ENCODE measurements at places on chromosomes 5 and 9.

DNA sequence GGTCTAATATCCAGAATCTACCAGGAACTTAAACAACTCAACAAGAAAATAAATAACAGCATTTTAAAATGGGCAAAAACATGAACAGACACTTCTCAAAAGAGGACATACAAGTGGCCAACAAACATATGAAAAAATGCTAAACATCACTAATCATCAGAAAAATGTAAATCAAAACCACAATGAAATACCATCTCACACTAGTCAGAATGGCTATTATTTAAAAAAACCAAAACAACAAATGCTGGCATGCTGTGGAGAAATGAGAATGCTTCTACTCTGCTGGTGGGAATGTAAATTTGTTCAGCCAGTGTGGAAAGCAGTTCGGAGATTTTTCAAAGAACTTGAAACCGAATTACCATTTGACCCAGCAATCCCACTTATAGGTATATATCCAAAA is 63.1 kb downstream of the ADAMTS6 start:
- no peak for DNase-seq

DNA sequence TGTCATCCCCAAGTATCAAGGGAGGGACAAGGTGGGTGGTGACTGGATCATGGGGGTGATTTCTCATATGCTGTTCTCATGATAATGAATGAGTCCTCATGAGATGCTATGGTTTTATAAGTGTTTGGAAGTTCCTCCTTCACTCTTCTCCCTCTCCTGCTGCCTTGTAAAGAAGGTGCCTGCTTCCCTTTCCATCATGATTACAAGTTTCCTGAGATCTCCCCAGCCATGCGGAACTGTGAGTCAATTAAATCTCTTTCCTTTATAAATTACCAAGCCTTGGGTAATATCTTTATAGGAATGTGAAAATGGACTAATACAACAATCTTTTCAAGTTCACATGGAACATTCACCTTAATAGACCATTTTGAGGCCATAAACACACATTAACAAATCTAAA is 21.5 kb upstream of the DOCK2 start:
- no peak for DNase-seq

- DNase-seq: no peak
Observed at GRCh38 chr9:103397868-103398600, 402.9 kb downstream of the CYLC2 start.

DNA sequence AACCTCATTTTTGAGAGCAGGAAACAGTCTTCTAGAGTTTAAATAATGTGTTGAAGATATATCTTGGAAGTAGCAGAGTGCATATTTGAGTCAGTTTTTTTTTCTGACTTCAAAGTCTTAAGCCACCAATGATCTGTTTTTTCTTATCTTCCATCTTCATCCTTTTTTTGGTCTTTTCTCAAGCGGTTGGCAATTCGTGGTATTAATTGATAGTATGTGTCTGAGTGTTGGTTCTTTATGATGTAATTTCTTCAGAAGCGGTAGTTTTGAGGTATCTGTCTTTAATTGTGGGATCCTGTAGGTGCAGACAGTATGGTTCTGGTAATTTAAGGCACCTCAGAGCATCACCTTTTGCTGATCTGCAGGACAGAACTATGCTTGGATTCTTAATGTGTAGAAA is 3.9 kb downstream of the CSNK1G3 start:
- DNase-seq: no peak

GRCh38 chr5:137706841-137707240 is 29.0 kb downstream of the KLHL3 start:
- DNase-seq: no peak

DNA sequence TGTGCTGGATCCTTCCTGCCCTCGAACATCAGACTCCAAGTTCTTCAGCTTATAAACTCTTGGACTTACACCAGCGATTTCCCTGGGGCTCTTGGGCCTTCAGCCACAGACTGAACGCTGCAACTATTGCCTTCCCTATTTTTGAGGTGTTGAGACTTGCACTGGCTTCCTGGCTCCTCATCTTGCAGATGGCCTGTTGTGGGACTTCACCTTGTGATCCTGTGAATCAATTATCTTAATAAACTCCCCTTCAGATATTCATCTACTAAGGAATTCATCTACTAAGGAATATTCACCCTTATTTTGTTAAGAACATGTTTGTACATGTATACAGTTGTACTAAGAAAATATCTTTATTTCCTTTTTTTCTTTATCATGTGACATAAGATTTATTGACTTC is 1079.7 kb downstream of the CDH12 start:
- DNase-seq: no peak

DNA sequence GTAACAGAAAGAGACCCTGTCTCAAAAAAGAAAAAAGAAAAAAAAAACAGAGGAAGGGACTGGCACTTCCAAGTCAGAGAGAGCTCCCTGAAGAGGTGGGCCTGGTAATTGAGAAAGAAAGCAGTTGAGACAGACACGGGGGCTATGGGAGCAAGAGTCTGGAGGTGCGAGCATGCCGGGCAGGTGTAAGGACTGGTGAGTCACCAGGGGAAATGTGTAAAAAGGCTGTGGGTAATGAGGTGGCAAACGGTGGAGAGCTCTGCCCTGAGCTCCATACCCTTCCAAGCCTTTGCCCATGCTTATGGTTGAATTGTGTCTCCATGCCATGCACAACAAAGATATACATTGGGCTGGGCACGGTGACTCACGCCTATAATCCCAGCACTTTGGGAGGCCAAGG is 18.0 kb upstream of the JADE2 start:
- DNase-seq: no peak

- no peak for DNase-seq
Observed at GRCh38 chr5:116600876-116601275, 26.3 kb upstream of the SEMA6A start.

Data from GM12892 (cell line).